ENCODE measurements at places on chromosomes 2 and 18.

DNA sequence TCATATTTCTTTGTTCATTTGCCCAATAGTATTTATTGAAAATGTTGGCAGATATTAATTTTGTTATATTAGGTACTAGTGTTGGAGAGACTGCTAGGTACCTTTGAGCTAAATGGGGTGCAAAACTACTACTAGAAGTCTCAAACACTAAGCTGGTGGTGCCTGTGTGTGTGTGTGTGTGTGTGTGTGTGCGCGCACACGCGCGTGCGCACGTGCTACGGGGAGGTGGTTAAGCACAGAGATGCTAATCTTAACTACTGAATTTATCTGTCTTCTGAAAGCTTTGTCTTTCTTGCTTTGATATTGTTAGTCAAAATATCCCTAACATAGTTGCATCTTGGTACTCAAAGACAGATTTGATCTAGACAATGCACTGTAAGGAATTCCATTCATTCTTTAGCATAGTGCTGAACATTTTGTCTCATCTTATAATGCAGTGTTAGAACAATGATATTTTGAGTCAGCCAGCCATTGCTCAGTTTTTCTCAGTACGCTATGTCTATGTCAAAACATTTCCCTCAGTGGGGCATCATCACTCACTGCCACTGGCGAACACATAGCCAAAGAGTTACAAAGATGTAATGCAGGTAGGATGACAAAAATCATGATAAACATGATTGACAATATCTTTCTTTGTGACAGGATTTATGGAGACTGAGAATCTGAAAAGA lies 396.0 kb upstream of the RGPD4 start:
- DNase-seq, result no peak

DNA sequence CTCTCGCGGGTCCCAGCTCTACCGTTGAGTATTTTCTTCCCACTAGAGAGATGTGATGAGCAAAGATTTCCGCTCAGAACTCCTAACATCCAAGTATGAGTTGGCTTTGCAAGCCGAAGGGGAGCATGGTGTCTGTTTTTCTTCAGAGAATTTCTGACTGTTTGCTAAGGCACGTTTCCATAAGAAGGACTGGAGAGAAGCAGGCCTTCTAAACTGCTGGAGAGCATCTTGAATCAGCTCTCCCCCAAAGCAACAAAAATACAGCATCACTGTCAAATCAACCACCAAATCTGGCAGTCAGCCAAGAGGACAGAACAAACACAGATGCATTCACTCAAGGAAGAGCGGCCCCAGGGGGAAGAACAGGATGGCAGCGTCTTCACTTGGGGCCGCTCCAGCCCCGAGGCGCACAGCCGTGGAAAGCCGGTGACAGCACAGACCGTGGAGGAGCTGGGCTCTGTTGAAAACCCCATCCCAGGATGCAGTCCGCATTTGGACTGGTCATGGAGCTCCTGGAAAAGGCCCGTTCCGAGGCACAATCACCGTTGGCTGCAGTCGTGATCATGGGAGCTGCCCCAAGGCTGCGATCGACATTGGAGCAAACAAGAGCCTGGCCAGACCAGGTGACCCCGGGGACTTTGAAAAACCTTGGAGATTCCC lies 101.4 kb downstream of the NFATC1 start:
- DNase-seq, result no peak

DNA sequence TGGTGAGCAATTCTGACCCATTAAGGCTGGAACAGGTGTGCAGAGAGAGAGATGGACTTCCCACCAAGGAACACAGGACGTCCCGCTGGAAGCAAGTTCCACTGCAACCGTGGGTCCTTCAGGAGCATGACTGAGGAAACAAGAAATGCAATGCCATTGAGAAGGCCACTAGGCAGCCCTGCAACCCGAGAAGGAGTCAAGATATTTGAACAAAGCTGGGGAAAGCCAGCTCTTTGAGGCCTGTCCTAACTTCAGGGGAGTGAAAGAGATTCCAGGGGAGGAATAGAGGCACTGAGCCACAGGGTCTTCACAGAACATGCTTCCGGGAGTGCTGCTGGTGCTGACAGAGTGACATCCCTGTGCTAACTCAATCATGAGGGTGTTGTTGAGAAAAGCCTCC lies 153.8 kb upstream of the ZNF236 start:
- DNase-seq, result no peak

DNA sequence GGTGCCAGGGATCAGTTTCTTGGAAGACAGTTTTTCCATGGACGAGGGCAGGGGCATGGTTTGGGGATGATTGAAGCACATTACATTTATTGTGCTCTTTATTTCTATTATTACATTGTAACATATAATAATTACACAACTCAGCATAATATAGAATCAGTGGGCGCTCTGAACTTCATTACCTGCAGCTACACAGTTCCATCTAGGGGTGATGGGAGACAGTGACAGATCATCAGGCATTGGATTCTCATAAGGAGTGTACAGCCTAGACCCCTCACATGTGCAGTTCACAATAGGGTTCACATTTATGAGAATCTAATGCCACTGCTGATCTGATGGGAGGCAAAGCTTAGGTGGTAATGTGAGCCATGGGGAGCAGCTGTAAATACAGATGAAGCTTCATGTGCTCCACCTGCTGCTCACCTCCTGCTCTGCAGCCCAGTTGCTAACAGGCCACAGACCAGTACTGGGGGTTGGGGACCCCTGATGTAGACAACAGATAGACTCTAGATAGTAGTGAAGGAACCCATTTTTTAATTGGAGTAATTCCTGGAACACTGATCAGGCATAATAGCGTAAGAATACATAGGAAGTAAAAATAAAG lies 41.5 kb upstream of the MC4R start:
- DNase-seq, result no peak

- no peak for DNase-seq
Observed at GRCh38 chr2:218214116-218214515, 2.9 kb upstream of the ARPC2 start.

- DNase-seq, result no peak
Observed at GRCh38 chr2:31378389-31378788, 36.2 kb downstream of the XDH start.

DNA sequence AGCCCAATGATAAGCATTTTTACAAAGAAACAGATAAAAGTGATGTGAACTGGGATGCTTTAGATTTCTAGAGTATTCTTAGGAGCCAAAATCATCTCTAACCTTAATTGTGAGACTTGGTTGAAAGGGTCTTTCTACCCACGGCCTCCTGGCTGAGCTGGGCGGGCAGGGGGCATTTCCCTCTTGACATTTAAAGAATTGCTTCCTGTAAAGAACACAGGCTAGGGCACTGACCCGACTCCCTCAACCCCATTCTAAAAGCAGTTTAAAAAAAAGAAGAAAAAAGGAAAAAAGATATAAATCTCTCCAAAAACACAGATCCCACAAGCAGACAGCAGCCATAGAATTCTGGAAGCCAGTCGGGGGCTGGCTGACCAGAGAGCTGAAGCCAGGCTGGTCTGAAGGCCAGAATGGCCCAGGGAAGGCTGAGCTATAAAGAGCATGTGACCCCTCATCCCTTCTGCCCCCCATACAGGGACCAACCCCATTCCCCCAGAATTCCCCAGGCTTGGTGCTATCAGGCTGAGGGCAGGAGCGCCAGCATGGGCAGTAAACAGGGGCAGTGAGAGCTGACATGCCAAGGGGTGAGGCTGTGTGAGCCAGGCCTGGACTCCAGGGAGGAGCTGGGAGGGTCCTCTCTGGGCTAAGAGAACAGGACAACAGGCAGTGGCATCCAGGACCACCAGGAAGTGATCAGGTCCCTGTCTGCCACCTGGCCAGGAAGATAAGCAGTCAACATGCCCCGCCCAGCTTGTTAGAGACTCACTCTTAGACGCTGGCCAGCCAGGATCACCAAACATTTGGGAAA lies 188.5 kb downstream of the HDAC4 start:
- DNase-seq, result no peak

DNA sequence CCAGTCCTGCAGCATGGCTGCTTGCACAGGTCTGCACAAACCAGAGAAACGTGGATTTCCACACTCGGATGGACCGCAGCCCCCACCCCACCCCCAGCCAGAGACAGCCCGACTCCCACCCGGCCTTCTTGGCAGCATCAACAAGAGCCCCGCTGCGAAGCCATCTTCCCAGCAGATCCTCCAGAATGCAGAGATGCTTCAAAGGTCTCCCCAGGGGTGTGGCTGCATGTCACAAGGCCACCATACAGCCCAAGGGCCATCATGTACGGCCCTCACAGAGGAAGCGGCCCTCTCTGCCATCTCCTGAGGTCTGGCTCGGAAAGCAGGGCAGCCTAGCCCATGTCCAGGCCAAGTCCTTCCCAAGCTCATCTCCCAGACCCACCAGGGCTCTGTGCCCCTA lies 11.5 kb downstream of the DNMT3A start:
- no peak for DNase-seq

- no peak for DNase-seq
Observed at GRCh38 chr2:44598330-44599119, 236.8 kb downstream of the CAMKMT start.

DNA sequence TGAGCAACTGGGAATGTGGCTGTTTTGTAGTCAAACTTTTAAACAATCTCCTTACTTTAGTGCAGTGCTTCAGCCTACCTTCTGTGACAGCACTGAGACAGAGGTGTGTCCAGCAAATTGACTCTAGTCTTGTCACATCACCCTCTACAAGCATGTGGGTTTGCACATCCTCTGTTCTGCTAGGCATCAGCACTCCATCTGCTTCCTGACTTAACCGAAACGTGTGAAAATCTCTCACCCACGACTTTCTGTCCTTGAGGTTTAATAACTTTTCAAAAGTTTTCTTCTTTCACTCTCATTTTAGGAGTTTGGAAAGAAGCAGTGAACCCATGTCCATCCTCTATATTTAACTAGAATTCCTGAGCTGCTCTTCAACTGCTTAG lies 42.6 kb downstream of the TTR start:
- DNase-seq, result no peak

DNA sequence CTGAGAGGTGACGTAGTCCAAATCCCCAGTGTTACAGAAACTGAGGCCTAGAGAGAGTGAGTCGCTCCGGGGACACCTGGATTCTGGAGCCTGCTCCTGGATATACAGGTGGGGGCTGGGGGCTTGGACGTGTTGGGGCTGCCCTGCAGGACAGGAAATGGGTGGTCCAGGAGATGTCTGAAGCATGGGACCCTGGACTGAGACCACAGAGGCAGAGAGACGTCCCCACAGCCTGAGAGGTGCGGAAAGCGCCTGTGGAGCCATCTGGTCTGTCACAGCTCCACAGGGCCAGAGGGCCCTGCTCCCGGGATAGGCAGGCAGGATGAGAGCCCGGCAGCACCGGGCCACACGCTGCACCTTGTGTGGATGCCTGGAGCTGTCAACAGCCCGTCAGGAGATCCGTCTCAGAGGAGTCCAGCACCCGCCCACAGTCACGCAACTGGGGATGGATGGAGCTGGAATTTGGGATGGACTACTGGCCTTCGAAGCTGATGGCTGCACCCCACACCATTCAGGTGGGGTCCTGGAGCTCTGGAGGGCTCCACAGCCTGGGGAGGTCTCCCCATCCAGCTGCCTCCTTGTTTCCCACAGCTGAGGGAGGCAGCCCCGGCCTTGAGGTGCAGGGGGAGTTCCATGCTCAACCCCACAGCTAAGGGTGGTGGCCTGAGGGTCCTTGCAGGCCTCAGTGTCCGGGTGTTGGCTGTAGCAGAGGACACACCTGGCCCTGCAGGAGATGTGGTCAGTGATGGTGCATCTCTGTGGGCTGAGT lies 303.0 kb downstream of the NDUFA10 start:
- no peak for DNase-seq

- DNase-seq, result no peak
Observed at GRCh38 chr2:180614776-180615175, 365.6 kb upstream of the UBE2E3 start.

DNA sequence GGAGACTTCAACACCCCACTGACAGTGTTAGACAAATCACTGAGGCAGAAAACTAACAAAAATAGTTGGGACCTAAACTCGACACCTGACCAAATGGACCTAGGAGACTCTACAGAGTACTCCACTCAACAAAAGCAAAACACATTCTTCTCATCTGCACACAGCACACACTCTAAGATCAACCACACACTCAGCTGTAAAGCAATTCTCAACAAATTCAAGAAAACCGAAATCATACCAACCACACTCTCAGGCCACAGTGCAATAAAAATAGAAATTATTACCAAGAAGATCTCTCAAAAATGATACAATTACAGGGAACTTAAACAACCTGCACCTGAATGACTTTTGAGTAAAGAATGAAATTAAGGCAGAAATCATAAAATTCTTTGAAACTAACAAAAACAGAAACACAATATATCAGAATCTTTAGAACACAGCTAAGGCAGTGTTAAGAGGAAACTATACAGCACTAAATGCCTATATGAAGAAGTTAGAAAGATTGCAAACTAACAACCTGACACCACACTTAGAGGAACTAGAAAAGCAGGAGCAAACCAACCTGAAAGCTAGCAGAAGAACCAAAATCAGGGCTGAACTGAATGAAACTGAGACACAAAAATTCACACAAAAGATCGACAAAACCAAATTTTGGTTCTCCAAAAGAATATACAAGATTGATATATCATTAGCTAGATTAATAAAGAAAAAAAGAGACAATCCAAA lies 46.3 kb downstream of the RTTN start:
- no peak for DNase-seq

DNA sequence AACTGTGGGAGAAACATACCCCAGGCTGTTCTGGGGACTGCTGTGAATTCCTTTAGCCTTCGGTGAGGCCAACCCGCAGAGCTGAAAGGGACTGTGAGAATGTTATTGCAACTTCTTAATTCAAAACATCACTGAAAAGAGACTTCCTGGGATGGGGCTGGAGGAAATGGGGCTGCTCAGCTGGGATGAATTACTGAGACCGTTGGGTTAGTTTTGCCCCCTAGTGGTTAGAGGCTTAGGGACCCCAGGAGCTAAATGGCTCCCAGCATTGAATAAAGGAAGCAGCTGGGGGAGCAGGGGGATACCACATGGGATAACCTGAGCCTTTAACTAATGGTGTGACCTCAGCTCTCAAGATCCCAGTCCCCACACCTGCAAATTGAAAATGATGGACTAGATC lies 941.1 kb upstream of the FANCL start:
- no peak for DNase-seq

GRCh38 chr2:232174662-232175061 lies 203.9 kb upstream of the ALPP start:
- no peak for DNase-seq

DNA sequence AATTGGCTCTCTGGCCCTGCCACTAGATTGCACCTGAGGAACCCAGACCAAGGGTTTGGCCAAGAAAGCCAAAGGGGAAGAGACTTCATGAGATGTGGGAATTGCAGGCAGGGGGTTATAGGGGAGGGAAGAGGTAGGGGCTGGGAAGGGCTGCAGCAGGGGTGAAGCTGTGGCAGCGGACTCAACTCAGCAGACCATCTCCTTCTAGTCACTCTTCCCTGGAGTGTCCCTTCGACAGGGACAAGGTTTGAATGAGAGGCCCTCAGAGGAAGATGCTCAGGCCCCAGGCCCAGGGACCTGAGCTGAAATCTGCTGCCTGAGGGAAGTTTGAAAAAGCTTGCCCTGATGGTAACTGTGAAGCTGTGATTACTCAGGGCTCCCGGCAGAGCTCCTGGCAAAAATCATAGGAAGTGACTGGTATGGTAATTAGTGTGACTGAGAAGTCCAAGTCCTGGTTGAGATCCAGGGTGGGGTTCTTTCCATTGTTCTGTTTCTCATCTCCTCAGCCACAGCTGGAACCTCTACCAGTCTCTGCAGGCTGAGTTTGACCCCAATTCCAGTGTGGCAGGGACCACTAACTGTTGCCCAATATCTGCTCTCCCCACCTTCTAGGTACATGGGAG lies 300.9 kb downstream of the CYP26B1 start:
- no peak for DNase-seq

GRCh38 chr2:199685669-199686068 lies 165.3 kb downstream of the FTCDNL1 start:
- no peak for DNase-seq

GRCh38 chr2:129491308-129491707 lies 488.2 kb upstream of the RAB6C start:
- DNase-seq, result no peak

- no peak for DNase-seq
Observed at GRCh38 chr2:86194751-86195054, 559 bp downstream of the IMMT start.
